ENCODE measurements at places on chromosomes 6 and 20.

DNA sequence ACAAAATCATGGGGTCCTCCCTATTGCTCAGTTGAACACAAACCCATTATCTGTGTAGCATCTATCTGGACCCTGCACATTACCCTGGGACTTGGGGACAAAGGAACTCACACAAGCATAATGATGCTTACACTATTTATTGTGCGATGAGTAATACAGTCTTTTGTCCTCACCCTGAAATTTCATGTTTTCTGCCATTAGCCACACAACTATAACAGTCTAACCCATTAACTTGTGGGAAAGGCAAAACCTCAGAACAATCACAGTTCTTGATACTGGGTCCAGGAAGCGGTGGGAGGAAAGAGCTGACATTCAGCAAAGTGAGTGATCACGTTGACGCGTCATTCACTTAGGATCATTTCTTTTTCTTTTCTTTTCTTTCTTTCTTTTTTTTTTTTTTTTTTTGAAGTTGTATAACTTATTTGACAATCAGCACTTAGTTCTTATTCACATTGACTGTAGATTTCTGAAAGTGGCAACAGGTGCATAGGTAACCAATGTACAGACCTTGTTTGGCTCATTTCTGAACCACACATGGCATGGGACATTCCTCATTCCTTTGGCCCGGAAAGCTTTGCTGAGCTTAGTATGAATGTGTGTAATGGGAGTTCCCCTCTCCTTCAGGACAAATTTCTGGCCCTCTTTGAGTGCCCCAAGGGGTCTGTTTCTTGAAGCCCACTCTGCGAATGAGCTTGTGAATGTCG is 94.8 kb upstream of the CNKSR3 start:
- DNase-seq, result no peak

DNA sequence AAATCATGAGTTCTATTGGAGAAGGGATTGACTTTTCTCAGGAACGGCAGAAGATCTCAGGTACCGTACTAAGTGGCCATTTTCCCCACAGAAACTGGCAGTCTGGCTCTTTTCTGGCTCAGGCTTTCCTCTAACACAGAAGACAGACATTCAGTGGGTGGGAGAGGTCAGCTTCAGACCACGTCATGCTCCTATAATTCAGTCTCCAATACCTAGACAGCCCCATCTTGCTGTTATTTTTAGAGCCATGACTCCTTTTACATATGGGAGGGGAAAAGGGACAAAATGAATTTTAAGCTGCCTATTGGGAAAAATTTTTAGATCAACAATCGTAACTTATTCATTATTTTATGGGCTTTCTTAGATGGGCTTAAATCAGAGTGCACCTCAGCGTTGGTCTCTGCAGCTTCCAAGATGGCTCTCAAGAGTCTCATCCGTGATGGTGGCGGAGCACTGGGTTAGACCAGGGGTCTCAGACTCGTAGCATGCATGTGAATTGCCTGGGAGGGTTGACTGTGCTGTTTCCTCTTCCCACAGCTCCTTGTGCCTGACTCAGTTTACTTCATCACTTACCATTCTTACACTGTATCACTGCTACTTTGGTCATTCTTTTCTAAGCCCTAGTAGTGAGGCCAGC is 86.9 kb downstream of the TCP11 start:
- DNase-seq, result no peak

GRCh38 chr6:71238351-71238750 is 50.3 kb upstream of the OGFRL1 start:
- DNase-seq, result peak; percentile 6

DNA sequence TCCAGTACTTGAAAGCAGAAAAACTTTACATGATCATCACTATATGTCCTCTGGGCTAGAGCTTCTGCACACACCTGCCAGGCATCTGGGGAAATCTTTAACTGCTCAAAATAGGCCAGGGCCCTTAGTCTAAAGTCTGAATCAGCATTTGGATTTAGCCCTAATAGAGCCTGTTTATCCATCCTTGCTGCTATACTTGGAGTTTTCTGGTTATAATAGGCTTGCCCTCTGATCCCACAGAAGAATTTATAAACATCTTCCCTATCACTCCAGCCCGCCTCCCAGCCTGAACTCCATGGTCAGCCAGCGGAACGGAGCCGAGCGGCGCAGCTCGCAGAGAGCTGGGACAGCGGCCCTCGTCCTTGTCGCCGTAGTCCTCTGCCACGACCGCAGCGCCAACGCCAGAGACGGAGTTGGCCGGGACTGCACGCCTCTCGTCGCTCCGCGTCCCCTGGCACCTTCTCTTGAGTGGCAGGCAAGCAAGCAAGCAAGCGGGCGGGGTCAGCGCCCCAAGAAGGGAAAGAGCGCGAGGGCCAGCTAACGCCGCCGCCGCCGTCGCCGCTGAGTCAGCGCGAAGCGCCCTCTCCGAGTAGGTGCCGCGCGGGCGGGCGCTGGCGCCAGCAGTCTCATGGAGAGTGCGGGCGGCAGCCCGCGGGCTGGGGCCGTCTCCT is 25.4 kb upstream of the ASIP start:
- DNase-seq, result no peak

DNA sequence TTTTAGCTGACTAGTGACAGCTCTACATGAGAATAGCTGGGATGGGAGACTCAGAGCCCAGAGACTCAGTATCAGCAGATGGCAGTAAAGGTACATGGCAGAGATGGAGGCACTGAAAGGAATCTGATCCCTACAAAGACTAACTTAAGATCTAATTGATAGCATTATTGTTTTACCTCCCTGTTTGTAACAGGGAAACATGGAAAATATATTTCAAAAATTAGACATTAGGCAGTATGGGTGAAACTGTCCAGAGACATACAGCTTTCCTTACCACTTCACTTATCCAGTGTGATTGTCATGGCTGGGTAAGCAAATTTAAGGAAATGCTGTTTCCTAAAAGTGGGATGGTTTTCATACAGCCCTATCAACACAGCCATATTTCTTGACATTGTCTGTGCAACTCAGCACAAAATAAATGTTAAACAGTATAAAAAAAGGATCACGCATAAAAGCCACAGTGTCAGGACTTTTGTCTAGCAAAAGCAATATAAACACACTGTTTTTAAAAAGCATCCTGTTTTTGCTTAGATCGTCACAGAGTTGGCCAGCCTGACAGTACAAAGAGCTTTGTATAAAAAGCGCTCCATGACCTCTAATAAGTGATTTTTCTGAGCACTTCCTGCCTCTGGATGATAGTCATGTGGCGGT is 376.9 kb downstream of the PHF3 start:
- peak; percentile 19 for DNase-seq

DNA sequence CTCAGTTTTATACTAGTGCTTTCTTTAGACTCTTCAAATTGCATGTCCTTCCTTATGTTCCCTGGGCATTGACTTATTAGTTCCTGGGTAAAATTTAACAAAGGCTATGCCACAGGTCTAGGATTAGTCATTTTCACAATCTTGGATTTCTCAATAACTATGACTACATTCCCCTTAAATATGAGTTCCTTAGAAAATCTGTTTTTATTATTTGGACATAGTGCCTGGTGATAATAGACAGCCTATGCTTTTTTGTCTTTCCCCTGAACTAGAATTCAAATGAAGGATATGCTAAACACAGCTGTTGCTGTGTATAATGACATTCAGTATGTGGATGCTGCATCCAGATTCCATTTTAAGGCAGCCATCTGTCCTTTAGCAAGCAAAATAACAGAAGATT is 1252.8 kb upstream of the GJE1 start:
- DNase-seq, result no peak

- DNase-seq, result no peak
Observed at GRCh38 chr6:36888654-36889481, 3.1 kb downstream of the C6orf89 start.

GRCh38 chr6:100724222-100724621 is 156.9 kb downstream of the ASCC3 start:
- DNase-seq, result no peak

DNA sequence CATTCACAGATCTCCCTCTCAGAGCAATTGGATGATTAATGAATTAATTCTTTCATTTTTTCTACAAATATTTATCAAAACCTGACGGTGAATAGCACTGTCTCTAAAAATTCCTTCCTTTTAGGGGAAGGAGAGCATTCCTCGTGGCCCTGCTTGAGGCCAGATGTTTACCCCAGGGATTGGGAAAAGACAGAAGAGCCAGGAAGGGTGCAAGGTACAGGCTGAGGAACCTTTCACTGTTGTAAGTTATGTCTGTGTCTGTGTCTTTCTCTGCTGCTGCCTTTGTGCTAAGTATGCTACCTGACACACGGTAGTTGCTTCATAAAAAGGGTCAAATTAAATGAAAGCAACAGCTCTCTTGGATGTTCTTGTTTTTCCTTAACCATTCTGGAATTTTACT is 27.4 kb upstream of the CCN2 start:
- no peak for DNase-seq

GRCh38 chr6:111990214-111990613 is 63.7 kb upstream of the CCN6 start:
- no peak for DNase-seq

- DNase-seq, result no peak
Observed at GRCh38 chr6:153104220-153104619, 26.9 kb downstream of the RGS17 start.

DNA sequence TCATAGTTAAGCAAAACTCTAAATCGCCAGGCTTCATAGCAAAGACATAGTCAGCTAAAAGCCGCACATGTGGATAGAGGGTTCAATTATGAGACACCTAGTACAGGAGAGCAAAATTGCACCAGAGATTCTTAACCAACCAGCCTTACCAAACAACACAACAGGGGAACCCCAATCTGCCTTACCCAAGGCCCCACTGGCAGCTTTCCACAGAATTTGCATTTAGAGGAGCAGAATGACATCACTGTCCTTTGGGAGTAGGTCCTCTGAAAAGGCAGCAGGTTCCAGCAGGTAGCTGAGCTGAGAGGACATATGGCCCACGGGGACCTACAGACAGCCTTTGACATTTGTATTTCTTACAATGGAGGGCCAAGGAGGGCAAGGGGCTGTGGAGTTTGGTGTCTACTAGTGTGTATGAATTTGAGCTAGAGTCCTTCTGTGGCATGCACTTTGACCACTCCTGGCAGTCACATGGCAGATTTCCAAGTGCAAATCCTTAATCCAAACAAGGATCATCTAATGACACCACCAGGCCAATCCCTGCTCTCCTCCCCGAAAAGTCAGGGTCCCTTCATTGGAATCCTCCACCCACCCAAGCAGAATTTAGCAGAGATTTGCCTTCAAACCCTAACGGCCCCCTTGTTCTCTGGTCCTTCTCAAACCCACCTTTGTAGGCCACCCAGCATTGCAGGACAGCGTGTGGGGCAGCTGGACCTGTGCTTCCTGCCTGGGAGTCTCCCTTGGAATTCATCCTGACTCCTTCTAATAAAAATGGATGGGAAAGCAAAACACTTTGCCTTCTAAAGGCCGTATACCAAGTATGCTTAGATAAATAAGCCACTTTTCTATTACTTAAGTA is 171.2 kb upstream of the SUPT3H start:
- no peak for DNase-seq

DNA sequence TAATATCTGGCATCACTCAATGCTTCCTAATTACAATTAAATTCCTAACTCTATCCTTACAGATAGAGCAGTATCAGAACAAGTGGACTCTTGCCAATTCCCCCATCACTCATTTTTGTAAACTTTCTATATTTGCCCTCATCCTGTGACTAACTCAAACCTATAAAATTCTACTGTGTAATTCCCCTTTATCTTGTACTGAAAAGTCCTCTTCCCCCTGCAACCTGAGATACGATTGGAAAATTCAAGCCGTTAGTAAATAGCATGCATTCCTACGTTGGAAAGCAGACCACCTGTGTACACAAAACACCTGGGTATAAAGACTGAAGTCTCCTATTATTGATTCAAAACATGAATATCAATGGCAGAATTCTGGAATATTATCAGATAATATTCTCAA is 70.4 kb upstream of the KCNQ5 start:
- DNase-seq, result no peak

GRCh38 chr6:147103007-147103406 is 101.2 kb upstream of the STXBP5 start:
- no peak for DNase-seq

DNA sequence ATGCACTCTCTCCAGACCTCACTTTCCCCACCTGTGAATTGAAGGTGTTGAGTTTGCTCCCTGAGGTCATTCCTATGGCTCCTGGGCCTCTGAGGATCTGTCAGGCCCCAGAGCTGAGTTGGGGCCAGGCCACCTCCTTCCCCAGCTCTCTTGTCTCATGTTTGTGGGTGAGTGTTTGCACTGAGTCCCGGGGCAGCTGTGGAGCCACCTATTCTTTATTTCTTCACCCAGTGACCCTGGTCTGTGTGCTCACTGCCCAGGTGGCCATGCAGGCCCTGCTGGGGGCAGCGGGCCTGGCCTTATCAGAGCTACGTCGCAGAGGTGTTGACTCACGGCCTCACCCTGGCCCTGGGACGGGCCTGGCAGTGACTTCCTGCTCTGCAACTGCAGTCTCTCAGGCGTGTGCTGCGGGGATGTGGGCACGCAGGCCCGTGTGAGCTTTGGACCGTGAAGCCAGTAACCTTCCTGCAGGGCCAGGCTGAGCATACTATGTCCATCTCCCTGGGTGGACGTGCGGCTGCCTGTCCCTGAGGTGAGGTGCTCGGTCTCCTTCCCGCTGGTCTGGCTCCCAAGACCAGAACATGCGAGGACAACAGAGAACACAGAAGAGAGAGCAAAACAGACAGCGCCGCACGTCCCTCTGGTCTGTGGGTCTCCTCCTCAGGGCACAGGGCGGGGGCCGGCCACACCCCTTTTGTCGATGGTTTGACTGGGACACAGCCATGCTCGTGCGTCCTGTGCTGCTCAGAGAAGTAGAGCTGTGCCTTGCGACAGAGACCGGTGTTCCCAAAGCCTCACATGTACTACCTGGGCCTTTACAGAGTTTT is 12.1 kb downstream of the TMEM181 start:
- DNase-seq, result no peak

GRCh38 chr6:11392778-11393507 is 144.6 kb upstream of the TMEM170B start:
- no peak for DNase-seq

- DNase-seq, result no peak
Observed at GRCh38 chr6:53898026-53898795, 103.4 kb downstream of the LRRC1 start.

All from fibroblast of skin of left biceps (primary cell).